ENCODE measurements at places on chromosomes 16 and 17. TPM values are rescaled to one million over a fixed set of nuclear protein-coding genes. Genes with fewer than 3 reads are reported as not detected.

The NOD2 gene
- 0.42 TPM for polyA plus RNA-seq

The KRT25 gene
- not detected for polyA plus RNA-seq

- DNase-seq, result no peak
Measured at GRCh38 chr17:7803981-7804380, 30.0 kb upstream of the KDM6B start.

The RNU2-1 gene
- polyA plus RNA-seq, result 1.0 TPM

DNA sequence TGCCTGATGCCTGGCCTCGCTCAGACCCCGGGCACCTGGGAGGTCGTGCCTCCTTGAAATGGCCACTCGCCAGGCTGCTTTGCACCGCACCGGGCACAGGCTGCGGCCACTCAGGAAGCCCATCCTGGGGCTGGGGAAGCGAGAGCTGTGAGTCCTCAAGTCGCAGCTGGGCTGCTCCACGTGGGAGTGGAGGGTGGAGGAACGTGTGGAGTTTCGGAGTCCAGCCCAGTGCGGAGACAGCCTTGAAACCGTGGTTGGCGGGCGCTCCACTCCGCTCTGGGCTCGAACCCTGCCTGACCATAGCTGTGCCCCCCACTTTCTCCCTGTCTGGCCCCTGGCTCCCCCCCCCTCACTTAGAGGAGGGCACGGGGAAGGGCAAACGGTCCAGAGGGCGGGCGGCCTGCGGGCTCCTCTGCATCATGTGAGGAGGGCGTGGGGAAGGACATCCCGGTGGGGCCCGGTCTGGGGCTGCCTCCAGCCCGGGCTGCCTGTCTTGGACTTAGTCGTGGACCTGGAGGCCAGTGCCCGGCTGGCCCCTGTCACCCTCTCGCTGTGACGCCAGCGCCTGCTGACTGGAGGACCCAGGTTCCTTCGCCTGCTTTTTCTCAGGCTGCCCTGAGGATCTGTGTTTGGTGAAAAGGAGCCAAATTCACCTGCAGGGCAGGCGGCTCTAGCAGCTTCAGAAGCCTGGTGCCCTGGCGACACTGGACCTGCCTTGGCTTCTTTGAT, 2.5 kb downstream of the UBE2I start:
- DNase-seq, result no peak

- DNase-seq, result no peak
Measured at GRCh38 chr16:65114527-65114926, 7.3 kb downstream of the CDH11 start.

The KLHL11 gene
- 10.6 TPM for polyA plus RNA-seq

GRCh38 chr16:4018391-4018790, 97.9 kb downstream of the ADCY9 start:
- no peak for DNase-seq

- DNase-seq, result no peak
Measured at GRCh38 chr16:31477220-31478216, 5.4 kb upstream of the SLC5A2 start.

DNA sequence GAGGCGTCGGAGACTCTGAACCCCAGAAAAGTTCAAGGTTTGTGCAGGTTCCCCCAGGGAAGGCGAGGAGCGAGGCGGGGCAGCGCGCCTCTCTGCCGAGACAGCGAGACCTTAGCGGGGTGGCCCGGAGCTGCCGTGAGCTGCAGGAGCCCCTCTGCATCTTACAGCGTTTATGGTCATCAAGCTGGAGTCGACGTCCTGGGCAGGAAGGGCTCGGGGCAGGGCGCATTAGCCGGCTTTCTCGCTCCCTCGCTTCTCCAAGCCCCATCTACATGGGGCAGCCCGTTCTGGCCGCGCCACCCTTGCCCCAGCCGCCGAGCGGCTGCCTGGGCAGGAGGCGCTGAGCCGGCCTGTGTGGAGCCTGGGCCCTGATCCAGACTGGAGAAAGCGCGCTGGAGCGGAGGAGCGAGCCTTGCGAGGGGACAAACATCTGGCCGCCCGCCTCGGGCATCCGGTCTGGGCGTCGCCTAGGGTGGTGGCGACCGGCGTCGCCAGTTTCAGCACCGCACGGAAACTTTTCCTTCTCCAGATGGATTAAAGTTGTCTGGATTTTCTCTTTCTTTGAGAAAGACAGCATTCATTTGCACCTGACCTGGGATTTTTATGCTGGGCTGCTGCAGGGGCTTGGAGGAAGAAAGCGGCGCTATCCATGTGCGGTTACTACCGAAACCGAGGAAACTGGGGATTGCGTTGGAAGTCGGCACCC, 750 bp downstream of the TMEM132E start:
- no peak for DNase-seq

- no peak for DNase-seq
Measured at GRCh38 chr16:70702624-70703023, 16.8 kb upstream of the MTSS2 start.

GRCh38 chr17:18377437-18378204, at the start of gene EVPLL:
Gene EVPLL, plus strand, starts transcription at chr17:18377778. Its CDS starts 3,160 bp downstream, at chr17:18380938.
- DNase-seq, result no peak

The KCNH4 gene
- 0.05 TPM for polyA plus RNA-seq

- DNase-seq, result no peak
Measured at GRCh38 chr16:89687092-89687940, 827 bp downstream of the CDK10 start.

The MSI2 gene
- 104 TPM for polyA plus RNA-seq

GRCh38 chr16:66513111-66513723, 36.7 kb downstream of the TK2 start:
- no peak for DNase-seq

- DNase-seq, result no peak
Measured at GRCh38 chr16:46748775-46749705, 896 bp upstream of the MYLK3 start.

DNA sequence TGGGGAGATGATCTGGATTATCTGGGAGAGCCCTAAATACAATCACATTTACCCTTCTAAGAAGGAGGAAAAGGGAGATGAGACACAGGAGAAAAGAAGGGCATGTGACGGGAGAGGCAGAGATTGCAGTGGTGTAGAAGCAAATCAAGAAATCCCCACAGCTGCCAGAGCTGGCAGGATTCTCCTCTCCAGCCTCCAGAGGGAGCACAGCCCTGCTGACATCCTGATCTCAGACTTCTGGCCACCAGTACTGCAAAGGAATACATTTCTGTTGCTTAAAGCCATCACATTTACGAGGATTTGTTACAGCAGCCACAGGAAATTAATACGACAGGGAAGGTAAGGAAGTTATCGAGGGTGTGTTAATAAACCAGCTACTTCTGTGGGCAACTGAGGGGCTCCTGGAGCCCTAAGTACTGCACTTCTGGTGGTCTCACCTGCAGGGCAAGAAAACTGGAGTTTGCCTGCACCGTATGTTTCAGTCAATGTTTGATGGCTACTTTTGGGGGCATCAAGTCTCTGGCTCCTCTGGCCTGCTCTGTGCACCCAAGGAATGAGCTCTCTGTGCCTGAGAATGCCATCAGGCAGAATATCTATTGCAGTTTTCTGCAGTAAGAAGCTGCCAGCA, 22.9 kb upstream of the CDH13 start:
- no peak for DNase-seq

The EVI2A gene
- polyA plus RNA-seq, result 1.3 TPM
